ENCODE measurements at places on chromosomes 12 and 14.

DNA sequence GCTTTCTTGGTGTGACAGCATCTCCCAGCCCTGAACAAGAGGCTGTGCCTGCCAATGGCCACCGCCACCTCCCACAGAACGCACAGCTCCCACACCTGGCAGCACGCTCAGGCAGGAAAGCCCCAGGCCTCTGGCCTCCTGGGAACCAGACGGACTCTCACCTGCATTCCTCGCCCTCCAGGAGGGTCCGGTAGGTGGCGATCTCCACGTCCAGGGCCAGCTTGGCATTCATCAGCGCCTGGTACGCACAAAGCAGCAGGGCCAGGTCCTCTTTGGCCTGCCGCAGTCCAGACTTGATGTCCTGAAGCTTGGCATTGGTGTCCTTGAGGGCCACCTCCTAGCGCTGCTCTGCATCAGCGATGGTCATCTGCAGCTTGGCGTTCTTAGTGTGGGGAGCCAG lies 12.1 kb upstream of the KRT77 start:
- no peak for DNase-seq

- no peak for DNase-seq
These were observed 12.1 kb downstream of the ZFHX2 start for GRCh38 chr14:23539248-23540140.

- no peak for DNase-seq
These were observed 667.2 kb downstream of the DIO2 start for GRCh38 chr14:79543967-79544697.

DNA sequence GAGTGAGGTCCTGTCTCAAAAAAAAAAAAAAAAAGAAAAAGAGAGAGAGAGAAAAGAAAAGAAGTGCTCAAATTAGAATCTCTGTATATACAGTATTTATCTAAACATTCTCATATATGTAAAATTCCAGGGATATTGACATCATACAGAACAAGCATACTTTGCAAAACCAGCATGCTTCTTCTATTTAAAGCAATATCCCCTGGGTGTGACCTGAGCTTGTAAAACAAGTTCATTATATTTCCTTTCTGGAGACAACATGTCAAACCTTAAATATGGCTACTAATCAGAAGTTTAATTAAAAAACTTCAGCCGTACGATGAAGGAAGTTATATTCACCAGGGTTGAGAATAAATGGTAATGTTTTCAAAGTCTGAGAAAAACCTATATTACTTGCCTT lies 175.8 kb upstream of the HMGA2 start:
- no peak for DNase-seq

- no peak for DNase-seq
These were observed 161.4 kb downstream of the KSR2 start for GRCh38 chr12:117807355-117807754.

DNA sequence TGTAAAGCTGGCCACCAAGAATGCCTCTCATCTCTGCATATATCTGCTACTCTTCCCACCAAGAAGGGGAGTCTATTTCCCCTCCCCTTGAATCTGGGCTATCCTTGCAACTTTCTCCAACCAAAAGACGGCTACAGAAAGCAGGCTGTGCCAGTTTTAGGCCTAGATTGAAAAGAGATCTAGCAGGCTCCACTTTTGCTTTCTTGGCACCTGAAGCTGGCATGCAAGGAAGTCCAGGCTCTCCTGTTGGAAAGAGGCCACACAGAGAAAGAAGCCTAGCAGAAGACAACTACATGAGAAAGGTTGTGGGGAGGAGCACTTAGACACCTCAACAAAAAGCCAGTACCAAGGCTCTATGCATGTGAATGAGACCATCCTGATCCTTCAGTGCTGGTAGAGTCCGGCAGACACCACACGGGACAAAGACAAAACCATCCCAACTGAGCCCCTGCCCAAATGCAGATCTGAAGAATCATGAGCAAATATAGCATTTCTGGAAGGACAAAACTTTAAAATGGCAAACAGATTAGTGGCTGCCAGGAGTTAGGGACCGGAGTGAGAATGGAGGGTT lies 68.0 kb downstream of the SPPL3 start:
- DNase-seq = no peak

DNA sequence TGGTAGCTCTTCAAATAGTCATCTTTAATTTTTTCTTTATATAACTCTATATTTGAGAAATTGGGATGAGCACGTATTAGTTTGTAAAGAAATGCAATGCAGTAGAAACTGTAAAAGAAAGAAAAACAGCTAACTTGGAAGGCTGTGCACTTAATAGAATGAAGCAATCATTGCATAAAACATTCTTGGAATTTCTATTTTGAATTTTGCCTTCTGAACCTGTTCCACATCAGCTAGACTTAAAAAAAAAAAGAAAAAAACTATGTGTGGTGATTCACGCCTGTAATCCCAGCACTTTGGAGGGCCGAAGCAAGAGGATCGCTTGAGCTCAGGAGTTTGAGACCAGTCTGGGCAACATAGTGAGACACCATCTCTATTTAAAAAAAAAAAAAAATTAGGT lies 29.4 kb downstream of the SCN8A start:
- no peak for DNase-seq
